ENCODE measurements at places on chromosomes 4 and X. TPM values are rescaled to one million over a fixed set of nuclear protein-coding genes. Genes with fewer than 3 reads are reported as not detected.

P2RY10 gene
- not detected for total RNA-seq

- DNase-seq = no peak
Measured at GRCh38 chr4:88144866-88145300, 13.6 kb downstream of the ABCG2 start.

- DNase-seq = no peak
Measured at GRCh38 chr4:118974758-118975157, 86.1 kb downstream of the SYNPO2 start.

DNA sequence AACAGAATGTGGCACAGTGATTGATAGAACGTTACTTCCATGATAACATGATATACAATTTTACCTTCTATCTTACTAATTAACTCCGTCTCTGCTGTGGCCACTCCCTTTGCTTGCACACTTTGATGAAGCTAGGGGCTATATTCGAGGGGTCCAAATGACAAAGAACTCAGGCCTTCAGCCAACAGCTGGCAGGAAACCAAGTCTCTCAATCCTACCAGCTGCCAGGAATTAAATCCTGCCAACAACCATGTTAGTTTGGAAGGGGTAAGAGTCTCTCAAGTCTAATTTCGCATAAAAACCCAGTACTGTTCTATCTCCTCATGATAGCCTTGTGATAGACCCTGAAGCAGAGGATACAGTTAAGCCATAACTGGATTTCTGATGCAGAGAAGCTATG lies 1122.9 kb upstream of the PCDH10 start:
- no peak for DNase-seq

DNA sequence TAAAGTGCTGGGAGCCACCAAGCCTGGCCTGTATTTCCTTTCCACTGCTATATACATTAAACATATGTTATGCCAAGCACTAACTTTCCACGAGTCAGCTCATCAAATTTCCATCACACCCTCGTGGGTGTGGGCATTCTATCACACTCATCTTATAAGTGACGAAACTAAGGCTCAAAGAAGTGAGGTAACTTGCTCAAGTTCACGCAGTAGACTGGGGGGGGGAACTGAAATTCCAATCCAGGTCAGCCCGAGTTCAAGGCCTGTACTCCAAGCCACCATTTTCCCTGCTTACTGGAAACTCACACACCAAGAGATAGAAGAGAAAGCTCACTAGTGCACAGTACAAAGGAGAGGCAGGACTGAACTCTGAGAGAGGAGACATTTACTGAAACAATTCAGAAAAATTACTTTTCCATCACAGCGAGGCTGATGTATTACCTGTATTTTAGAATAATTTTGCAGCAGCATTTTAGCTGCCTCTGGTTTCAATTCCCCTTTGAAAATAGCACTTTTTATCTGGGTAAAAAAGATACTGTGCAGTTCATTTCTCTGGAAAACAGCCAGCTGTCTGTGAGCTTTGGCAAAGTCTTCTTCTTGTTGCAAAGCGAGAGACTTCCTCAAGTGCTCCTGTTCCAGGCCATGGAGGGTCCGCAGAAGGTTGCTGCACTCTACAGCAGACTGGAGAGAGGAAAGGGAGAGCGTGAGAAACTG lies 76.8 kb downstream of the EVC2 start:
- DNase-seq = no peak

DNA sequence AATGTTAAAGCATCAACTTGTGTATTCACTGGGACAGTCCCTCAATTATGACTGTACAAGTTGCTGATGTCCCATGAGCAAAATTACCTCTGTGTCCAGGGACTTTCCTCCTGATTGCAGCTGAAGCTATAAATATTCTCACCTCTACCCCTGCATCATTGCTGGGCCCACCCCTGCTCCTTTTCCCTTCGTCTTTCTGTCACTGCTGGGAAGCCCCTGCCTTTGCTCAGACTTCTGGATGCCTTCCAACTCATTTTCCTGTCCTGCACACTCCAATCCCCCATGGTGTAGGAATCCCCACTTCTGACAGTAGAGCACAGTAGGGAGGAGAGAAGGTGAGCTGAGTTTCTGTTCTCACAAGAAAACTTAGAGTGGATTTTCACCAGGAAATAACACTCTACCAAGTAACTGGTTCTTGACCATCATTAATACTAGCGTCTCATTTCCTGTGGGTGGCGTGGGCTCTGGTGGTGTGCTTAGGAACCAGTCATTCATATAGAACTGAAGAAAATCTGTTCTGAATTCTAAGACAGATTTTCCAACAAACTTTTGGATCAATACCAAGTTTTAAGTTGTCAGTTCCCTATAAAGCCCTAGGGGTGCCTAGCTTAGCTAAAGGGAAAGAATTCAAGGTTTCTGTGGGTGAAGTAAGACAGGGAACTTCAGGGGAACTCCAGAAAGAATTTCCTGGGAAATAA lies 136.2 kb upstream of the MED14 start:
- DNase-seq = no peak

DNA sequence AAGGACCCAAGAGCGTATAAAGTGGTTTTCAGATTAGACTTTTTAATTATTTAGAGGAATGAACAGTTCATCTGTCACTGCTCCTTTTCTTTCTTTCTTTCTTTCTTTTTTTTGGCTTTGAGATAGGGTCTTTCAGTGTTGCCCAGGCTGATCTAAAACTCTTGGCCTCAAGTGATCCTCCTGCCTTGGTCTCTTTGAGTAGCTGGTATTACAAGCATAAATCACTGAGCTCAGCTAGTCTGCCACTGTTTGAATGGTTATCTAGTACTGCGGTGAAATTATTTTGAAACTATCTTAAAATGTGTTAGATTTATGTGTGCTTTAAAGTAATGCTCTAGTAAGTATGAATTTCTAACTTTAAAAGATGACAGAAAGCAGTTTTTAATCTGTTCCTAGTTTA lies 6.5 kb upstream of the FRYL start:
- no peak for DNase-seq

GPR50 gene
- total RNA-seq = 1.6 TPM

- DNase-seq = no peak
Measured at GRCh38 chrX:135543924-135544323, 23.5 kb downstream of the INTS6L start.

DNA sequence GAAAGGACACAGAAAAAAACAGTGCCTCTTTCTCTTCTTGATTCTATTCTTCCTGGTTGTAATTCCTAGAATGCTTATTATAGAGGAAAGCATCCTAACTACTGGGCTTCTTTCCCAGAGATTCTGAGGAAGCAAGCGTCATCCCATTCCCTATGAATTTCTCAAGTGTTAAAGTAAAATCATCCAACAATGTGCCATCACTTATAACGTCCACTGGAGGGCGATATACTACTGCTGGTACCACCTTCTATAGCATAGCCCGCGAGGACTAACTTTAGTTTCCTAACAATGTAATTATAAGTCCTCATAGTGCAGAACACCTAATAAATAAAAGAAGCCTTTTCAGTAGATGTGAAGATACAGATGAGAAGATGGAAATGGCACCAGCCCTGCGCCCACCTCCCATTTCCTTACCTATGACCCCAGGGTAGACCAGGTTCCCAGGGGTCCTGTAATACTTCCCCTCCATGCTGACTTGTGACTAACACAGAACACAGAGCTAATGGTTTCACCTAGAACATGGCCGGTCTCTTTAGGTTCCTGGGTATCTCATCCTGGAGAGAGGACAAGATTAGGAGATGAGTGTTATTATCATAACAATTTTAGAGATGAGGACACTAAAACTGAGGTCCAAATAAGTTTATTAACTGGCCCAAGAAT lies 4.2 kb downstream of the CENPVL3 start:
- peak; percentile 42 for DNase-seq

GRCh38 chr4:136725286-136726081 lies 806.8 kb downstream of the PCDH18 start:
- DNase-seq = no peak

DNA sequence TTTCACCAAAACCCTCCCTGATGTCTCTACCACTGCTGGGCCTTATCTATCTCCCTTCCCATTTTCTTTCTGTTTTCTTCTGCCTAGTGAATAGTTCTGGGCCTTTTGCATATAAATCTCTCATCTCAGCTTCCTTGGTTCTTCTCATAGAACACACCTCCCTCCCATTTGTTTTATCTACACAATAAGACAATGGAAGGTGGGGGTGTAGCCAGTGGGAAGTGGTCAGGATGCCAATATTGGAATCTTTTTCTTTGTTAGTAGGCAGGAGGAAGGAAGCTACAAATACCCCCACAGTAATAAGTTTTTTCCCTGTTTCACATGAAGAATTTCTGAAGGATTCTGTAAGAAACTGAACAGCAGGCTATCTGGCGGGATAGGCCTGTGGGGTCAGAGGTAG lies 30.9 kb upstream of the RHOH start:
- no peak for DNase-seq

- DNase-seq = no peak
Measured at GRCh38 chr4:124055896-124056295, 656.6 kb downstream of the ANKRD50 start.
